ENCODE measurements at places on chromosomes 16 and 17.

DNA sequence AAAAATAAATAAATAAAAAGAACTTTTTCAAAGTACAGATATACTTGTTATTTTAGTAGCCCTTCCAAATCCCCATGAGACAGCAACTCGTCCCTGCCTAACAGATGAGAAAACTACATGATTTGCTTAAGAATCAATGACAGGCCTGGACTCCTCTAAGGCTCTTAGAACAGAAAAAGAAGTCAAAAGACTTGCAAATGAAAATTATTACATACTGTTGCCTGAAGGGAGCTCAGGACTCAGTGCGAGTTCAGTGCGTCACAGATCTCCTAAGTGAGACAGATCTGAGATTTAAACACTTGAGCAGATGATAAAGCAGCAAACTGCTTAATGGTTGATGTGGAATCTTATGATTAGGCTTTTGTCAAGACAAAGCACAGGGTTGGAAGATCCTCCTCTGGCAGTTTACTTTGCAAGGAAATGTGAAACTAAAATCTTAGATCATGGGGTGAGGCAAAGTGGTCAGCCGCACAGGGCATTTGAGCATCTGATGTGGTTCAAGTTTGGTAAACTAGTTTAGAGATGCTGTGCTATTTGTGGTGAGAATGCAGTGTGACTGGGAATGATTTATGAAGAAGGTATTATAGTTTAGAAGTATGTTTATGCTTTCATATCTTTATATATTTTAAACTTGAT, 138.1 kb downstream of the TRIM37 start:
- no peak for DNase-seq

DNA sequence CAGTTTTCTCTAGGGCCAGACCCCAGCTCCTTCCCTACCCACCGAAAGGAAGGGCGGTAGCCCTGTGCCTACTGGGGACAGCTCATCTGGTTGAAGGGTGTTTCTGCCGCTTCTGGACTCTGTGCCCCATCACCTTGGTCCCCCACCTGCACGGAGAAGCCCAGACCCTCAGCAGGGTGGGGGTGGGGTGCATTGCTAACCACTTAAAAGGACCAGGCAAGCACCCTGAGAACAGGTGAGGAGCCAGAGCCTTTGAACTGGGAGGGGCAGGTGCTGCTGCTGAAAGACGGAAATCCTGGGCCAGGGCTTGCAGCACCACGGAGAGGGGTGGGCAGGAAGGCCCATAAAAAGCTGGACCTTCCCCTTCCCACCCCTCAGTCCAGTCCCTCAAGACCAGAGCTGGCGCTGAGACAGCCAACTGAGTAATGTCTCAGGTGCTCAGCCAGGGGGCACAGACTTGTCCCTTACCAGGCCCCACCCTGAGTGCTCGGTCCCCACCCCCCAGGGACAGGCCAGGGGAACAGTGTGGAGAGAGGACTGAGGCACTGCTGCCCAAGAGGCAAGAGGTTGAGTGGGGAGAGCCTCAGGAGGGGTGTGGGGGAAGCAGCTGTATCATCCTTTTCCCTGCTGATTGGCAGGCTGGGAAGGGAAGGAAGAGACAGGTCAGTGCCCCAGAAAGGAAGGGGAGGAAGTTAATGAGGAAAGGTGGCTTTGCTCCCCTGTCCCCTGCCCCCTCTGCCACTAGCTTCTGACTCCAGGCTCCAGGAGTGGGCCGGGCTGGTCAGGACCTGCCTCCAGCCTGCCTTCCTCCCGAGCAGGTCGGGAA, 10.9 kb upstream of the SP2 start:
- no peak for DNase-seq

- no peak for DNase-seq
Measured at GRCh38 chr16:64136743-64137142, 985.1 kb downstream of the CDH11 start.

- DNase-seq, result no peak
Measured at GRCh38 chr17:12067485-12067884, 46.8 kb downstream of the MAP2K4 start.

GRCh38 chr17:46023783-46024388, 24.8 kb downstream of the STH start:
- DNase-seq, result no peak

- no peak for DNase-seq
Measured at GRCh38 chr16:24820522-24820921, 25.2 kb upstream of the SLC5A11 start.

- no peak for DNase-seq
Measured at GRCh38 chr16:26178298-26178697, 486.5 kb downstream of the HS3ST4 start.

DNA sequence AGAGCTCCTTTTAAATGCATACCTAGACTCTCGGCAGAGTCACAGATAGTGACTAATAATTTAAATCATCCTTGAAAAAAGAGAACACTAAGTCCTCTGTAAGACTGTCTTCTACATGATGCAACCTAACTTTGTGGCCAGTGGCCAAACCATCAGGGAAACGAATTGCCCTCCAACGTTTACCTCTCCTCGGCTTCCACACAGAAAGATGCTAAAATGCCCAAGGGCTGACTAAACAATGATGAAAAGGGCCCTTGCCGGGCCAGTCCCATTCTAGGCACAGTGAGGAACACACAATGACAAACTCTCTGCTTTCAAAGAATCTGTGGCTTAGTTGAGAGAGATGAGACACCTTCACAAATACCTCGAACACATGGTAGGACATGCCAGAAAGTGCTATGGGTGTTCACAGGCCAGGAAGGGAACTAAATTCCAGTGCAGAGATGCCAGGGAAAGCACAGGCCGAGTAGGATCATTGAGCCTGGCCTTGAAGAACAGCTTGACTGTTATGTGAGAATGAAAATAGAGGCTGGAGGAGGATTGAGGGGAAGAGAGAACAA, 35.3 kb upstream of the PITPNM3 start:
- DNase-seq, result no peak

GRCh38 chr17:21815352-21816063, 123.2 kb downstream of the KCNJ18 start:
- DNase-seq, result no peak

DNA sequence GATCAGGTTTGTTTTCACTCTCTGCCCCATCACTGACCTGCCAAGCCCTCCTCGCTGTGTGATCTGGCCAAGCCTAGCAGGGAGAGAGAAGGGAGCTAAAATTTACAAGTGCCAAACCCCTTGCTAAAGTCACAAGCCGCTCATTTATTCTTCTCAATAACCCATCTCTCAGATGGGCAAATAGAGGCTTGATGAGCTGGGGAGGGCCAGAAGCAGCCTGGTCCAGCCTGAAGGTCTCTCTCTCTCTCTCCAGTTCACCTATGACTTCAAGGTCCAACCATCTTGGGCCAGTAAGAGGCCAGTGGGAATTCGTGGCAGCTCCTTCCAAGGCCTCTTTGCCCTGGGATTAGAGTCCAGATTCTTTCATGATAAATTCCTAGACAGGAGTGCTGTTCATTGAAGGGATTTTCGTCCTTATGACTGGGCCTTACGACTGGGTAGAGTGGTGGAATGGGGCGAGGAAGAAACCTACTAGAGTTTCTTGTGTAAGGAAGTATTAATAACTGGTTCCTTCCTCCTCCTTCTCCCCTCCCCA, 3.4 kb downstream of the CA7 start:
- no peak for DNase-seq

DNA sequence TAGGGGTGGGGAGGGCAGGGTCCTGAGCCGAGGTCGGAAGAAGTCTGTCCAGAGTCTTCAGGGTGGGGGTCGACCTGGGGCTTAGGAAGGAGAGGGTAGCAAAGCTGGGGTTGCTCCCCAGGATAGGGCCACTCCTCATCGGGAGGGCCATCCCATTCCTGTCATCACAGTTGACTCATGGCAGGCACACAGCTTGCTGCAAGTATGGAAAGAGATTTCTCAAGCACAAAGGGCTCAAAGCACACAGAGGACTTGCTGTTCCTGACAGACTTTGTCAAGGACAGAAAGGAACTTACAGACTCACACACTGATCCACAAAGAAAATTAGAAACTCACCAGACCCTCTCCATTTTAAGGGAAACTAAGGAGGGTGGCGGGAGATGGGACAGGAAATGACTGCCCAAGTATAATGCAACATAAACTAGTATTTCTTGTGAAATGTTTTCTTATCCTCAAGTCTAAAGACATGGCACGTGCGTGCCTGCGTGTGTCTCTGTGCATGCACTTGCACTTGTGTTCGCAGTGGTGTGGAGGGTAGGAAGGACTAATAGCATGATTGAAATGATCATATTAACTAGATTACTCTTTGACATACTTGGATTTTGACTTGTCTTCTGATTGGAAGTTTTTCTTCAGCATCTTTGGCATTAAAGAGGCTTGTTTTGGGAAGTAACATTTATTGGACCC, 2.4 kb downstream of the AOC2 start:
- DNase-seq, result peak; percentile 51

GRCh38 chr17:61635913-61636432, 45.0 kb upstream of the NACA2 start:
- peak; percentile 23 for DNase-seq

GRCh38 chr17:64001091-64001579, 3.0 kb downstream of the PRR29 start:
- no peak for DNase-seq

- peak; percentile 31 for DNase-seq
Measured at GRCh38 chr17:78722246-78722761, 59.8 kb downstream of the CYTH1 start.
